HT-29 (cell line): ENCODE measurements at places on chromosomes 12 and 14.

GRCh38 chr12:86122846-86123468 is 133.2 kb downstream of the MGAT4C start:
- no peak for DNase-seq

GRCh38 chr14:87411370-87411769 is 581.6 kb downstream of the GALC start:
- DNase-seq, result no peak

DNA sequence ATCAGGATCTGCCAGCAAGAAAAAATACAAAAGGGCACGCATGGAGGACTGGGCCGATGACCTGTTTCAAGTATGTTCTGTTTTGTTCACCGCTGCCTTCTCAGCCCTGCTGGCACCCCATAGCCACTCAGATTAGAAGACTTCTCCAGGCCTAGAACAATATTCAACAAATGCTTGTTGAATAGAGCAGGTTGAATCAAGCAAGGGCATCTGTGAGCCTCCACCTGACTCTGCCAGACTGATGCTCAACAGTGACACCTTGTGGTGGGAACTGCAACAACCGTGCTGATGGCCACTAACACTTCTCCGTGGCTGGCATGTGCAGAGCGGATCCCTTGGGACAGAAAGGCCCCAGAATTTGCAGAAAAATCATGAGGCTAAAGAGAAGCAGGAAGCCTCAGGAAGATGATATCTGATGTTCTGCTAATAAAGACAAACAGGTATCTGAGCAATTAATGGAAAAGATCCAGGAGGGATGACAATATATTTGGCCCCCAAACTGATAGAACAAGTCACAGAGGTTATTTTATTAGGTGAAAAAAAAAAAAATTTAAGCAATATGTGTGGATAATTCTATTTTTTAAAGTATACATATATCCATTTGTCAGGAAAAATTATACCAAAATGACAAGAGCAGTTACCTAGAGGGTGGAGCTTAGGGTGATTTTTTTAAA is 114.3 kb downstream of the KSR2 start:
- DNase-seq, result peak; percentile 77

DNA sequence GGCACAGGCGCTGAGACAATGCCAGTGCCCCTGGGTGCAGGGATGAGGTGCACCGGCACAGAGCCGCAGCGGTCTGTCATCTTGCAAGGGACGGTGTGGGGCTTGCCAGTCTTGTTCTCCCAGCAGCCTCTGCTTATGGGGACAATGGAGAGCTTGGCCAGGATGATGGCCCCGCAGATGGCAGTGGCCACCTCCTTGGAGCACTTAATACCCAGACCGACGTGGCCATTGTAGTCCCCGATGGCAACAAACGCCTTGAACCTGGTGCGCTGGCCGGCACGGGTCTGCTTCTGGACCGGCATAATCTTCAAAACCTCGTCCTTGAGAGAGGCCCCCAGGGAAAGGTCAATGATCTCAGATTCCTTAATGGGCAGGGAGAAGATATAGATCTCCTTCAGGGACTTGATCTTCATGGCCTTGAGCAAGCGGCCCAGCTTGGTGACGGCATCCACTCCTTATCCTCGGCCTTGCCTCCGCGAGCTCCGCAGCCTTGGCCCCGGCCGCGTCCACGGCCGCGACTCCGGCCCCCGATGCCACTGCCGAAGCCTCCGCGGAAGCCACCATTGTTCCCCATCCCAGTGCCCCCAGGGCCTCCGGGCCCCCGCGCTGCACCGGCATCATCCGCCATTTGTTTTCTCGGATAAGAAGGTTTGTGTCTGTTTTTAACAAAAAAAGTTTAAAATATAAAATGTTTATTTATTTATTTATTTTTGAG is 29.9 kb downstream of the VRTN start:
- no peak for DNase-seq

- no peak for DNase-seq
These were observed 180.9 kb upstream of the PDE3A start for GRCh38 chr12:20187456-20187855.

DNA sequence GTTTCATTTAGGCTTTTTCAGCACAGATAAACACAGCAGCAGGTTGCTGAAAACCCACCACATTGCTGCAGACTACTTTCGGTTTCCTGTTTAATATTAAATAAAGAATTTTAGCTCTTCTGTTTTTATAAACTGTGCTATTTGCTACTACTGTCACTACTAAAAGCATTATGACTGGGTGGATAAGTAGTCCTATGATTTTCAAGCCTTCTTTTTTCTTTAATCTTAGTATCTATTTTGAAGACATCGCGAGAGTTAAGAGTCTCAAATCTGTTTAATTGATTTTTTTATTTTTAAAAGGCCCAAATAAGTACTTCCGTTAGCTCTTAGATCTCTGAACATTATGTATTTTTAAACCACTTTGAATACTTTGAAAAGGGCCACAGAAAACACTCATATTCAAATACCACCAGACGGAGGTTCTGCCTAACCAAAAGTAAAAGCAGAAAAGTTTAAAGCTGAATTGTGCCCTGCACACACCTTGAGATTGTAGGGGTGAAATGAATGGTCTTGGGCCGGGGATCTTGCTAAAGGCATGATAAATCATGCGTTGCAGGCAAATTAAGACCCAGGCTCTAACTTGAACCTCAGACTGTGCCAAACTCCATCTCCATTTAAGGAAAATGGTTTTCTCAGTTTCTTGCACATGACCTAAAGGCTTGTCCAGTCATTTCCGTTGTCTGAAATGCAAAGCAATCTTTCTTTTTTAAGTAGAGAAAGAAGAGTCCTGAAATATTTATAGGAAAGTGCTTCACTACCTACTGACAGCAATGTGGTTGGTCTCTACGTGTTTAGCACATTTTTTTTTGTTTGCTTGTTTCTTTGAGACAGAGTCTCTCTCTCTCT is 13.6 kb upstream of the FOXN3 start:
- DNase-seq, result no peak

DNA sequence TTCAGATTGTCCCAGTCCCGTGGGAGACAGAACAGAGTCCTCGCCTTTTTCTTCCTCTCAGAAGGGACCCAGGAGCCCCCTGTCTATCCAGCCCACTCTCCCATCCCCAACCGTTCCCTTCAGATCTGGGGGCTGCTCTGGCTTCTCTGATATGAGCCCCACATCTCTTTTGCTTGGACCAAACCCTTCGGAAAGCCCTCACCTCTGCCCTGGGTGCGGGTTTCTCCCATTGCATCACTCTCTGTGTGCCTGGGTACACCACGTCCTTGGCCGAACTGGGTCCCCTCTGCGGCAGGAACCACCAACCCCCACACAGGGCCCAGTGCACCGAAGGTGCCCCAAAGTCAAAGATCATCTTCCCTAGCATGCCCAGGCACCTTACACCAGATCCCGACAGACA is 87.8 kb downstream of the DICER1 start:
- no peak for DNase-seq

GRCh38 chr12:119692997-119693396 is 25.1 kb downstream of the PRKAB1 start:
- DNase-seq, result peak; percentile 76

GRCh38 chr12:7369274-7369729 is 65.4 kb downstream of the ACSM4 start:
- DNase-seq, result peak; percentile 39

DNA sequence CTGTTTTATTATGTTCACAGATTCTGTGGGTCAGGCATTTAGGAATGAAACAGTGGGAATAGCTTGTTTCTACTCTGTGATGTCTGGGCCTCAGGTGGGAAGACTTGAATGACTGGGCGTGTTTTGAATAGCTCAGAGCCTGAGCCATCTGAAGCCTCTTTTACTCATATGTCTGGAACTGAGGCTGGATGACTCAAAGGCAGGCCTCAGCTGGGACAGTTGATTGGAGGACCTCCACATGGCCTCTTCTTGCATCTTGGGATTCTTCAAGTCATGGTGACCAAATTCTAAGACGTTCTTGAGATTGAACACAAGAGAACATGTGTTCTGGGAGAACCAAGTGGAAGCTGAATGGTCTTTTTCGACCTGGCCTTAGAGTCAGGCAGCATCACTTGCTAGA is 45.8 kb upstream of the TBX3 start:
- no peak for DNase-seq

GRCh38 chr14:28083389-28083788 is 683.2 kb upstream of the FOXG1 start:
- no peak for DNase-seq

DNA sequence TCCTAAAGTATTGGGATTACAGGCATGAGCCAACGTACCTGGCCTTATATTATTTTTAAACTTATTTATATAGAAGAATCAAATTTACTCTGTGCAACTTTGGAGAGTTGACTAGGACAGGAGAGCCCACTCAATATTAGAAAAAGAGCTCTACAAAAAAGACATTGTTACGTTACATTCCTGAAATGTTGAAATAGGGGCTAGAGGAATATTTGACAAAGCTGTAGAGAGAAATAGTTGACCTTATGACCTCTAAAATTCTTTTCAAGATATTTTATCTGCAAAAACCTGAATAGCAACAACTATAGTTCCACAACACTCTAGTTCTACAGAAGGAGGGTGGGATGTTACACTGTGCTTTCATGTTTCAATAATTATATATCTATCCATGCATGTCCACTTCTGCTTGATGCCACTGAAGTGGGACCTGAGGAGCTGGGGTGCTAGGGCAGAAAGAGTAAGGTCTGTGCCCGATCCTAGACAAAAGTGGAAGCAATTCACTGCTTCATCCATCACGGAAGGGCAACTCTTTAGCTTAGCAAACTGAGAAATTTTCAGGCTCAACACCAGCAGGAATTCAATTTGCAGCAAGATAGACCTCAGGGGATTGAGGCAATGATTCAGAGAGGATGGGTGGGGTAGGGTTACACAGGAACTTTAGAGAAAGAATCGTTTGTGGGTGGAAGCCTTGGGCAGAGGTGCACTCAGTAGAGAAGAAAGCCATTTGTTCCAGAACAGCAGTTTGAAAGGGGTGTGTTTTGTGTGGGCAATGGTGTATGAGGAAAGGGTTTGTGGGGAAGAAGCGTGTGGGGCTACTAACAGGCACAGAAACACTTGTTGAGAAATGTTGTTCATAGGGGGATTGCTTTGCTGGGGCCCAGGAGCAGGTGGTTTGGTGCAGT is 16.0 kb upstream of the RNASE10 start:
- DNase-seq, result no peak
